ENCODE measurements at places on chromosomes 13 and 19.

DNA sequence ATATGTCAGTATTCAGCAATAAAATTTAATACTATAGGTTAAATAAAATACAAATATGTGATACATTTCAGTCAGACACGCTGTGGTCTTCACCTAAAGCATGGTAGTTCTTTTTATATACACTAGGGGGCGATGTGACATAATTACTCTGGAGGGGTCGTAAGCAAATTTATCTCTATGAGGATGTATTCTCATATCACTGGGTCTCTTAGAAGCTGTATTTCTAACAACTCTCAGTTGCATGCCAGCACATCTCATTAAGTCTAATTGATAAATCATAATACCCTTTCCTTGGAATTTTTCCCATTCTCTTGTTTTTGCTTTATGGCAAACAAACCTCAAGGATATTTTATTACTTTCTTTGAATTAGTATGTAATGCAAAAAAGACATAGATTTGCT lies 3.9 kb upstream of the PCDH17 start:
- DNase-seq, result no peak

GRCh38 chr13:23743278-23744076 lies 145.7 kb downstream of the MIPEP start:
- no peak for DNase-seq

DNA sequence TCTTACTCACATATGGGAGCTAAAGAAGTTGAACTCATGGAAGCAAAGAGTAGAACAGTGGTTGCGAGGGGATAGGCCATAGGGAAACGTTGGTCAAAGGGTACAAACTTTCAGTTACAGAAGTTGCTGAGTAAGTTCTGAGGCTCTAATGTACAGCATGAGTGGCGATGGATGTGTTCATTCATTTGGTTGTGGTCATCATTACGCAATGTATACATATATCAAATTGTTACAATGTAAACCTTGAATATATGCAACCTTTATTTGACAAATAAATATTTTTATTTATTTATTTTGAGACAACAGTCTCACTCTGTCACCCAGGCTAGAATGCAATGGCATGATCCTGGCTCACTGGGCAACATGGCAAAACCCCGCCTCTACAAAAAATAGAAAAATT lies 38.7 kb downstream of the ZIC5 start:
- DNase-seq, result no peak

DNA sequence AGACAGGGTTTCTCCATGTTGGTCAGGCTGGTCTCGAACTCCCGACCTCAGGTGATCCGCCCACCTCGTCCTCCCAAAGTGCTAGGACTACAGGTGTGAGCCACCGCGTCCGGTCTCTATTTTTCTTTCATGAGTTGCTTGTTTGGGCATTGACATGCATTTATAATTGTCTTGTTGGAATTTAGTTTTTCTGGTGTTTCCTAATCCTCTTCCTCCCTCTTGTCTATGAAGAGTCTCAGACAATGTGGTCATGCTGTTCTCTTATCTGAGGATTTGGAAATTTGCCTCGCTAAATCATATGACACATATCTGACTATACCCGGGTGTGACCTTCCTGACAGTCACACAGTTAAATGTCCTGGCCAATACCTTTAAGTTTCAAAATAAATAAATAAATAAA lies 7.4 kb upstream of the CEACAM18 start:
- no peak for DNase-seq

DNA sequence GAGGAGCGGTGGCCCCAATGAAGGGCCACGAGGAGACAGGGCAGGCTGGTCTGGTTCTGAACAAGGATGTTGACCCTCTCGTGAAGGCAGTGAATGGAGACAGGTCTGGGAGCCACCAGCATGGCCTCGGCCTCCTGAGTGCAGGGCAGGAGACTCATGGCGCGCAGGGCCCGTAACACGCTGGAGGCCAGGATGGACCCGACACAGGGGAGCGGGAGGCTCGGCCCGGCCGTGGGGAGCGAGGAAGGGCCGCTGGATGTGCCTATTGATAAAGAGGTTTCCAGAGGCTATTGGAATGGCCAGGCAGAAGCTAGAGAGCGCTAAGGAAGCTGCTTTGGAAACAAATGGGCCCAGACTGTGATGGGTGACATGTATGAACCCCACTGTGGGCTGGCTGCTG lies 132.5 kb downstream of the STK24 start:
- DNase-seq, result no peak

DNA sequence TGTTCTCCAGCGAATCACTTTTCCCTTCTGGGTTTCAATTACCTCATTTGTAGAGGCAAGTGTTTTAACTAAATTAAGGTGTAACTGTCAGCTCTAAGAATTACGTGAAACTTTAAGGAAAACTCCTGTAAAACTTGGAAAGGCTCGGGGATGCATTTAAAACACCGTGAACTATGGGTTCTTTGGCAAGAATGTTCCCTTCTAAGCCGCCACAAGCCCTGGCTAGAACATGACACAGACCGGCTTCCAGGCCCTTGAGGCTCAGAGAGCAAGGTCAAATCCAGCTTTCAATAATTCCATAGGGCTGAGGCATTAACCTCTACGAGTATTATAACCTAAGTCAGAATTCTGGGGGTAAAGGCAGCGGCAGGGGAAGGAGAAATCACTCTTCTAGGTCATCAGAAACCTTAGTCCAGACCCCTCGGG lies 685 bp downstream of the VWA8 start:
- DNase-seq, result peak; percentile 18
